ENCODE measurements at places on chromosomes 12 and 14.

DNA sequence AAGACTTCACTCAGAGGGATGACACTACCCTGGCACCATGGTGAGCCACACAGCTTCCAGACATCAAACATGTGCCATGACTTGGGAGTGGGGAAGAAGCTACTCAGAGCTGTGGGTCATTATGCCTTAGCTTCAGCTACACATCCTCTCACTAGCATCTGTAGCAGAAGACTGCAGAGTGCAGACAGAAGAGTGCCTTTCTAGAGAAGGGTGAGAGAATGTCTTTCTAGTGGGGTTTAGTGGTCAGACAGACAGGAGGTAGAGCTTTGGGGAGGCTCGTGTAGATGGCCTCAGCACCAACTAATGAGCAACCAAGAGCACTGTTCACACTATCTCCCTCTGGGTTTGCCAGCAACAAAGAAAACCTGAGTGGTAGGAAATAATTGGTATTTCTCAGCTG is 4.9 kb upstream of the B4GALNT3 start:
- no peak for DNase-seq

DNA sequence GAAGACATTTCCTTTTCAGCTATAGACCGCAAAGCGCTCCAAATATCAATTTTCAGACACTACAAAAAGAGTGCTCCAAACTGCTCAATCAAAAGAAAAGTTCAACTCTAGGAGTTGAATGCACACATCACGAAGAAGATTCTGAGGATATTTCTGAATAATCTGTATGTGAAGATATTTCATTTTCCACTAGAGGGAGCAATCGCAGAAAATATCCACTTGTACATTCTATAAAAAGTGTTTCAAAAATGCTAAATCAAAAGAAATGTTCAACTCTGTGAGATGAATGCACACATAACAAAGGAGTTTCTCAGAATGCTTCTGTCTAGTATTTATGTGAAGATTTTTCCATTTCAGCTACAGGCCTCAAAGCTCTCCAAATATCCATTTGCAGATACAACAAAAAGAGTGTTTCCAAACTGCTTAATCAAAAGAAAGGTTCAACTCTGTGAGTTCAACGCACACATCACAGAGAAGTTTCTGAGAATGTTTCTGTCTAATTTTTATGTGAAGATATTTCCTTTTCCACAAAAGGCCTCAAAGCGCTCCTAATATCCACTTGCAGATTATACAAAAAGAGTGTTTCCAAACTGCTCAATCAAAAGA is 643.8 kb upstream of the ALG10B start:
- DNase-seq: no peak

DNA sequence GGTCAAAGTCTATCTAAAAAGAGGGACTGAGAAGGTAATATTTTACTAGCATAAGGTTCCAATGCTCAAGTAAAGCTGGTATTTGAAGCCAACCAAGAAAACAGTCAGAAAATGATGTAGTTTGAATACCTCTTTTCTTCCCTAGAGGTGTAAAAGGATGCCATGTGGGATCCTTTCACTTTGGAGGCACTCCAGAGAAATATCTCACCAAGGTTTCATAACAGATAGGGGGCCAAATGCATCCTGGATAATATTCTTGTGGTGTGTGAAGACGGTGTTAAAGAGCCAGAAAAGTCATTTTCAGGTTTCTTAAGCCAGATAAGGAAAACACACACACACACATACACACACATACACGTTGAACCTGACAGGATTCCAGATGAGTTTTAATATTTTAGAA is 136.1 kb upstream of the PRKD1 start:
- no peak for DNase-seq

DNA sequence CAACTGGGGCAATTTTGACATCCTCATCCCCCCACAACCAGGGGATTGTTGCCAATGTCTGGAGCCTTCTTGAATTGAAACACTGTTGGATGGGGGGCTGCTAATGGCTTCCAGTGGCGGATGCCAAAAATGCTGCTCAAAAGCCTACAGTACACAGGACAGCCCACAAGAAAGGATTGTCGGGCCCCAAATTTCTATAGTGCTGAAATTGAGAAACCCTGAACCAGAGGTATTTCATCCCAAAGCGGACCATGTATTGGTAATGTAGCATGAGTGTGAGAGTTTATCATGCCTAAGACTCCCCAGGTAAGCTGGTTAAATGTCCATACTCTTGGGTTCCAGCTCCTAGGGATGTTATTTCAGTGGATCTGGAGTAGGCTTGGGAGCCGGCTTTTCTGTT is 544.0 kb downstream of the BCL11B start:
- DNase-seq: no peak

DNA sequence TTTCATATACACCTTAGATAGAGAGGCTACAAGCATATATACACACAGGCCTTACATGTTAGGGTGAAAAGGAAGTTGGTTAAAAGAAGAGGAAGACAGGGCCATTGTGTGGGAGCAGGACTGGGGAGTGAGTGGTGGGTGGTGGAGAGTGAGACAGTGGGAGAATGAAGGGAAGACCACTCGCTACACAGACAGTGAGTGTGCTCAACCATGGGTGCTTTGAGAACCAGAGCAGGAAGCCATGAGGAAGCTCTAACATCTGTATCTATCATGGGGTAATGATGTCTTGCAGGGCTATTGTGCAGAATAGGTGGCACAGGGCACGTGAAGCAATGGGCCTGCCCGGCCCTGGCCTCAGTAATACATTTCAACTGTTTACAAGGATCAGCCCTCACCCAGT is 11.4 kb upstream of the KRT74 start:
- DNase-seq: no peak

GRCh38 chr14:24368212-24368561 is 203 bp downstream of the NFATC4 start:
- DNase-seq: no peak

DNA sequence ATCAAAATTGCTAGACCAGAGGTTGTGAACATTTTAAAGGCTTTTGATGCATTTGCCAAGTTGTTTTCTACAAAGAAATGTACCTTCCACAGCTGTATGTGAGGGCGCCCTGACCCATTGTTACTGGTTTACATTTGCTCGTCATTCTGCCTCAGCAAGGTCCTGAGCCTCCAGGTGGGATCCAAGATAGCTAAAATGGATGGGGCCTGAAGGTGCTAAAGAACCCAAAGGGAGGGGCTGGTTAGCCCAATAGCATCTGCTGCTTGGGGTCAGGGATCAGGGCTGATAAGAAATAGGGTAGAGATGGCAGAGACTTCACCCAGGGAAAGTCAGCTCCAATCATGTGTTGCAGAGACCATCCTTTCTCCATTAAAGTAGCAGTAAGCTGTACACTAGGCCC is 43.1 kb downstream of the GALNT16 start:
- DNase-seq: no peak

GRCh38 chr12:25585021-25585523 is 32.0 kb upstream of the LMNTD1 start:
- no peak for DNase-seq

DNA sequence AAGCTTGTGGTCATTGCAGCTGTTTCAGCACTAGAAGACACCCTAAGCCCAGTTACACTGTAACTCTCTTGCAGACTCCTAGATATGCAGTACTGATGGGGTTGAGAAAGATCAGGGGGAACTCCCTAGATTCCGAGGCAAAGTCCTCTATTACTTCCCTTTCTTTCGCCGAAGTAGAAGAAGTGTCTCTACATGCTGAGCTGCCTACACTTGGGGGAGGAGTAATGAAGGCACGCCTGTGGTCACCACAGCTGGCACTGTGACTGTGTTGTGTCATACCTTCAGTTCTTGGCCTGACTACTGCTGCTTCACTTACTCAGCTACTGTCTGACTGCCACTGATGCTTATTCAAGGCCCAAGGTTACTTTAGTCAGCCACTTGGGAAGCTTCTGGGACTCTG is 35.1 kb upstream of the RPL10L start:
- no peak for DNase-seq

DNA sequence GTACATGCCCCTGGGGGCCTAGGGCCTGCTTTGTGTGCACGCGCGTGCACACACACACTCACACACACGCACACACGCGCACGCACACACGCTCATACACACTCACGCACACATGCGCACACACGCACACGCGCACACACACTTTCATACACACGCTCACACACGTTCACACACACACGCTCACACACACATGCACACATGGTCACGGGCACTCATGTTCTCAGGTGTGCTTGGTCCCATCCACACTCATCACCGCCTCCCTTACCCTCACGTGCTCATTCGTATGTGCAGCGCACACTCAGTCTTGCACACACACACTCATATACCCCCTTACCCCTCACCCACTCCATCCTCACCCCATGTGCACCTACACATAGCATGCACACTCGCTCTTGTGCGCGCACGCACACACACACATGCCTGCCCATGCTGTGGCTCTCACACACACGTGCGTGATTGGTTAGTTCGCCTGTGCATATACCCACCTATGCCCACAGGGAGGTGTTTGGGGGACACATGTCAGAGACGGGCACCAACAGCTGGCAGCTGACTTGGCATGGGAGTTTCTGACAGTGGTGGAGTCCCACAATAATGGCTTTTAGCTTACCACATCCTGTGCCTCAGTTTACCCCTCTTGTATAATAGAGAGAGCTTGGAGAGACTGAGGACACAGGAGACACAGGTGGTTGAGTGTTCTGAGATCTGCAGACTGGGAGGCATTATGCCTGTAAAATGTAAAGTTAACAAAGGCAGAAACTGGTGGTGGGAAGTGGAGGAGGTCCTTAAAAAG is 28.7 kb downstream of the TSPAN9 start:
- DNase-seq: no peak

- DNase-seq: no peak
Measured at GRCh38 chr14:87387806-87388205, 605.2 kb downstream of the GALC start.

GRCh38 chr12:131106349-131106941 is 152.7 kb downstream of the ADGRD1 start:
- no peak for DNase-seq

GRCh38 chr14:85534458-85535293 is 4.7 kb downstream of the FLRT2 start:
- DNase-seq: no peak

DNA sequence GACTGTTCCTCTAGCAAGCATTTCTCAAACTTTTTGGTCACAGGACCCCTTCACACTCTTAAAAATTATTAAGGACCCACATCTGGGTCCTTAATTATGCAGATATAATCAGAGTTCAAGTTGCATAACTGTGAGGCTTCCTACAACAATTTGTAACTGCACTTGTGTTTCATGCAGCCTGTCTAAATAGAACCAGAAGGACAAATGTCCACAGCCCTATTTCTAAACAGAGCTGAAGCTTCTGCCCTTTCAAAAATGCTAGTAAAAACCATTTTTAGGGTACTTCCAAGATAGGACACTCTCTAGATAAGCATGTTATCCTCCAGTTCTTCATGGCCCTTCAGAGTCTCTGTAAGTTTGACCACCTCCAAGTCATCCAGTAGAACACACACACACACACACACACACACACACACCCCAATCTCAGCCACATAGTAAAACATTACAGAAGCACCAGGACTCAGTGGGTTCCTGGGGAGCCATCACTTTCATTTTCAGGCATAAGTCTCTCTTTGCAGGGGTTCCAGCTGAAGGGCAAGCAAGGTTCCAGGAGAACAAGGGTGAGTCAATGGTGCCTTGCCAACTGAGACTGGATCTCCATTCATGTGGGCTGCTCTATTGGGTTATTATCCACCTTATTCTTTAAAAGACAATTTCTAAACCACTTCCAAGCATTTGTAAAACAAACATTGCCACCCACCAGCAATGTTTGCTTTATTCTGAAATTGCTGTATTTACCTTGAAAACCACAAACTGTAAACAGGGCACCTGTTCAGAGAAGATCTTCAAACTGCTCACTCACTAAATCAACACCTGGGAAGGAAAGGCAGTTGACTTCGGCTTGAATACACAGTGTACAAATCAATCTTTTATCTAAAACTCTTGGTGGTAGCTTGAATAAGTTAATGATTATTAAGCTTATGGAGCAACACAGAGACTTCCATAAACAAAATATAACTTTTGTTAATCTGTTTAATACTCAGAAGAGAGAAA is 64.1 kb downstream of the ITPR2 start:
- no peak for DNase-seq

- no peak for DNase-seq
Measured at GRCh38 chr12:52976574-52977071, 27.7 kb downstream of the KRT18 start.

DNA sequence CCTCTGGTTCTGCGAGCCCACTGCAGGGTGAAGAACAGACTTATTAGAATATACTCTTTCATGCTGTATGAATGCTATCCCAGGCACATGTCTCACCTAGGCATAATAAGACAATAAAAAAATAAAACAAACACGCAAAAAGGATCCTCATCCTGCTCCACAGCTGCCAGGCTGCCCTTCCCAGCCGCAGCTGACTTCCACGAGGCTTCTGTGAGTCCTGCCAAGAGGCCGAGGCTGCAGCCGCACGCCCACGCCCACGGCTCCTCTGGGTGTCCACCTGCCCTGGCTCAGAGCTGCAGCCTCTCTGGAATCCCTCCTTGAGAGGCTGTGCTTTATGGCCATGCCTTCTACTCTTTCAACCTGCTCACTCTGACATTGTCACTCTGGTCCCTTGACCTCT is 6.9 kb downstream of the SMIM41 start:
- no peak for DNase-seq

DNA sequence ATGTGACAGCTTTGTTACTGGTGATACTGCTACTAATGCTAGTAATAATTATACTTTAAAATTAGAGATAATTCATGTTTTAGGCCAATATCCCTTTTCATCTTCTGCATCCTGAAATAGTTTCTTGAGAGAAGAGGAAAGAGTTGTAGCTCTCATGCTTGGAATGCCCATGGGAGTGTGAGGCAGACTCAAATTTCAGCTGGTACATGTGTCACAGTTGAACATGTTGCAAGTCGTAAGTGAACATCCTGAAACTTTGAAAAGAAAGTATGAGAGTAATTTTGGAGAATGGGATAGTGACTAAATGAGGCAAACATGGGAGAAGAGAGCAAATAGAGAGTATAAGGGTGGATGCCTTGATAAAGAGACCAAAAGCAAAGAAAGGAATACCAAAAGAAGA is 168.0 kb downstream of the TMTC3 start:
- no peak for DNase-seq

DNA sequence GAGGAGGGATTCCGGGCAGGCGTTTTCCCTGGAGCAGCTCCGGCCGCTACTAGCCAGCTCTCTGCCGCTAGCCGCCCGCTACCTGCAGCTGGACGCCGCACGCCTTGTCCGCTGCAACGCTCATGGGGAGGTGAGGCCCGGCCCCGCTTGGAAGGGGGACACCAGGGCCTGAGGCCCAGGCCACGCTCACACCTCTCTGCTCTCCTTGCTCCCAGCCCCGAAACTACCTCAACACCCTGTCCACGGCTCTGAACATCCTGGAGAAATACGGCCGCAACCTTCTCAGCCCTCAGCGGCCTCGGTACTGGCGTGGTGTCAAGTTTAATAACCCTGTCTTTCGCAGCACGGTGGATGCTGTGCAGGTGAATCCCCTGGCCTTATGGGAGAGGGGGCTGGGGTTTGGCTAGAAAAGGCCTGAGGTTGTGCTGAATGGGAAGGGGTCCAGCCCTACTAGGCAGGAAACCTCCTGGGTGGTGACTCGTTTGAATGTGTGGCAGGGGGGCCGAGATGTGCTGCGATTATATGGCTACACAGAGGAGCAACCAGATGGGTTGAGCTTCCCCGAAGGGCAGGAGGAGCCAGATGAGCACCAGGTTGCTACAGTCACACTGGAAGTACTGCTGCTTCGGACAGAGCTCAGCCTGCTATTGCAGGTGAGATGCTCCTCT is 597 bp downstream of the RNF31 start:
- DNase-seq: no peak

- DNase-seq: no peak
Measured at GRCh38 chr12:65832217-65832616, 7.9 kb downstream of the HMGA2 start.
